ENCODE measurements at places on chromosomes 11 and 22.

DNA sequence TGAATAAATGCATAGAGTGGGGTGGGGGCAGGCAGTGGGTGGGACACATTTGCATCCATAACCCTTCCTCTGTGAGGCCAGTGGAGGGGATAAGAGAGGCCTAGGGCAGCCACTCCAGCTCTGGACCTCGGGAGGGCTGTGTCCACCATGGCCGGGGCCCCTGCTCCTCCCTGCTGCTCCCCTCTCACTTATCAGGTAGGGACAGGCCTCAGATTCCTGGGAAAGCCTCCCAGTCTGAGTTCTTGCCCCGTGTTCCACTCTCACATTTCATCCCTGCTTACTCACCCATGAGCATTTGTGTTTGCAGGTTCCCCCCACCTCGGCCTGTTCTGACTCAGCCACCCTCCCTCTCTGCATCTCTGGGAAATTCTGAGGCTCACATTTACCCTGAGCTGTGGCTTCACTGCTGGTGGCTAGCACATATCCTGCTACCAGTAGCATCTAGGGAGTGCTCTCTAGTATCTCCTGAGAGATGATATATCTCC lies 128.7 kb upstream of the TOP3B start:
- no peak for DNase-seq

DNA sequence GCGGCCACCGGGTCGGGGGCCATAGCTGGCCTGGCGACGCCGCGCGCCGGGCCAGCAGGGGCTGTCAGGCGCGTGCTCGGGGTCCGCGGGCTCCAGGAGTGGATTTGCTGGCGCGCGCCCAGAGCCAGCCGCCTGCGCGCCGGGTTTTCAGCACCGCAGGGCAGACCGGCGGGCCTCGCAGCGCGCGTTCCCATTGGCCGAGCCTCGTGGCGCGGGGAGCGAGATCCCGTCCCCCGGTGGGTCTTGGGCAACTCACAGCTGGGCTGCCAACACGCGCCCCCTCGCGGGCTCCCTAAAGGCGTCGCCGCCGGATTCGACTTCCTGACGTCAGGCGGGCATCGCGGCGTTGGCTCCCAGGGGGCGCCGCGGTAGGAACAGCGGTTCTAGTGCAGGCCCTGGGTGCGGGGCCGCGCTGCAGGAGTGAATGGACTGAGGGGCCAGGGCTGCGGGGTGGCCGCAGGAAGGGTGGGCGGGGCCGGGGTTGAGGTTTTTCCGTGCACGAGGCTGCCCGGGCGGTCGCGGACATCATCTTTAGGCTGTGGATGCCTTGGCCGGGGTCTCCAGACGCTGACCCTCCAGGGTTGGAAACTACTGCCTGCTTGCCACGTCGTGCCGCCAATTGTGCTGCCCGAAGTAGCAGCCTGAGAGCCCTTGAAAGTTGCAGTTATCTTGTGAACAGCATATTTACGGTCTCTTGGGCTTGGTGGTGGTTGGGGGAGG lies at the start of gene FADS1:
Gene FADS1, minus strand, starts transcription at position 268 of the 720 bp plus-strand sequence. Its CDS starts 74 bp downstream, at position 194.
- peak; percentile 66 for DNase-seq

GRCh38 chr11:85385547-85385946 lies 241.6 kb downstream of the DLG2 start:
- no peak for DNase-seq

GRCh38 chr11:121651257-121651605 lies 198.5 kb upstream of the SORL1-AS1 start:
- DNase-seq: no peak

- DNase-seq: no peak
Measured at GRCh38 chr11:86442420-86442819, 67.7 kb downstream of the CCDC81 start.

GRCh38 chr22:27531782-27532530 lies 269.6 kb downstream of the MN1 start:
- peak; percentile 8 for DNase-seq

- no peak for DNase-seq
Measured at GRCh38 chr11:291281-292210, 2.6 kb downstream of the PGGHG start.

- no peak for DNase-seq
Measured at GRCh38 chr11:114064216-114064615, 4.7 kb downstream of the ZBTB16 start.

DNA sequence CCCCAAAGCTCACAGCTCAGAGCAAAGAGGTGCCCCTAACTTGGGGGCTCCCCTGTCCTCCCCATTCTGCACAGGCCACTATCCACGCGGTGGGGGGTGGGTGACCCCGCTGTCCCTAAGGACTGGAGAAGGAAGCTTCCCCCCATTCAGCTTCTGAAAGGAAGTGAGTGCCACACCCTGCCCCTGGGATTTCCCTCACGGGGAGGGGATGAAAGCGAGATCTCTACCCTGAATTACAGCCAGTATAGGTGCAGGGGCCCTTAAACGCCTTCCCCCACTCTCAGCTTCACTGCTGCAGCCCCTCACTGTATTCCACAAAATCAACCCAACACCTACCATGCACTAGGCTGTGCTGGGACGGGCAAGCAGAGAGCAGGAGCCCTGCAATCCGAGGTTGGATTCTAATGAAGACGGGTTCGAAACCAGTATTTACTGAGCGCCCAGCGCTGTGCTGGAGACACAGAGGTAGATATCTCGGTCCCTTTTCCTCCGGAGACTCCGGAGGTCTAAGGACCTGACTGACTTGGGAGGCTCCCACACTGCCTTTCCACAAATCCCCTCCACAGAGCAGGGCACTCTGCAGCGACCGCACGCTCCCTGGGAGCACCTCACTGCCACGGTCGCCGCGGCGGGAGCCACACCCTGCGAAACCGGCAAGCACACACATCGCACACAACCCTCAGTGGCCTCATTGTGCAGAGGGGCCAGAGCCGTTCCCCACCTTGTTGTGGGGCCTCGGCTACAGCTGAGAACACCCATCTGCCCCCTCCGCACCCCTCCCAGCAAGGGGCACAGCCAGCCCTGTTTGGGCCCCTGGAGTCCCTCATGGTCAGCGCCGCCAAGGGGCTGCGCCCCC lies 1.8 kb downstream of the AHNAK start:
- DNase-seq: no peak

DNA sequence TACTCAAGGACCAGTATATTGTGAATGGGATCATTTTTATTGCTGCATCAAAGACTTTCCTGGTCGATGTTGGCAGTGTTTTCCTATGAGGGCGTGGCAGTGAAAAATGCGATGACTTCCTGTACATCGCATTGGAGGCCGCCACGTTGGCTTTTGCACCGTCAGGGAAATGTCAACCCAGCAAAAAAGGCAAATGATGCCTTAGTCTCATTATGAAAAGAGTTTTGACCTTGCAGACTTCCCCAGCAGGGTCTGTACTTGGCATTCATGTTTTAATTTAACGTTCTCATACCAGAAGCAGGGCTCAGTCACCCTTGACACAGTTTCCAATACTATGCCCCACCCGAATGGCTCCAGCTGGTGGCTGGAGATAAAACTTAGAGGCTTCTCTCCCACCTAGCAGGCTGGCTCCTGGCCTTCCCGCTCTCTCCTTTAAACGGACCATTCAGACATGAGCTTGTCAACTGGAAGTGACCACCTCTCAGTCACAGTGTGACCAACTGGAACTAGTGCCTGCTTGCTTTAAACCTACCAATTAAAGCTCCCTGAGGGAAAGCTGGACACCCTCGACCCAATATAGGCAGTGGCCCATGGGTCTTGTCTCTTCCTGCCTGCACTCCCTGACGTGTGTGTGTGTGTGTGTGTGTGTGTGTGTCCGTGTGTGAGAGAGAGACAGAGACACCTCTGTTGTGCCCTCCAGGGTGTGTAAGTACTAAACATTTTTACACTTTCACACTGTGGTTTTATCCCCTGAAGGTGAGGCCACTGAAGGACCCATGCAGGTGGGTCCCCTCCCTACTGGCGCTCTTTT lies 8.7 kb upstream of the GDPD5 start:
- no peak for DNase-seq

DNA sequence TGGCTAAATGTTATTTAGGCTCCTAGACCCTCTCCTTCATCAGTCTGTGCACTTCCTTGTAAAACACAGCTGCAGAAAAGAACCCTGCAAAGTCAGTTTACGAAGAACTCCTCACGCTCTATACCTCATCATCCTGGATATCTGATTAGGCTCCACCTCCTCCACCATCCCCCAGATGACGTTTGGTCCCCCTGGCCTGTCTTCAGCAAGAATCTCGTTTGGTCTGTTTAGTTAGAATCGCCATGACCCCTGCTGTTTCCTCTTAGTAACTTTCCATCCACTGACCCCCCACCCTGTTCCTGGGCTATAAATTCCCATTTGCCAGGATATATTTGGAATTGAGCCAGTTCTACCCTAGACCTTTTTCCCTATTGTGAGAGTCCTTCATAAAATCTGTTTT lies 214.1 kb downstream of the OPCML start:
- no peak for DNase-seq

- DNase-seq: no peak
Measured at GRCh38 chr11:70717936-70718595, 319.7 kb downstream of the CTTN start.

GRCh38 chr11:48270621-48271020 lies 7.0 kb downstream of the OR4X1 start:
- no peak for DNase-seq

DNA sequence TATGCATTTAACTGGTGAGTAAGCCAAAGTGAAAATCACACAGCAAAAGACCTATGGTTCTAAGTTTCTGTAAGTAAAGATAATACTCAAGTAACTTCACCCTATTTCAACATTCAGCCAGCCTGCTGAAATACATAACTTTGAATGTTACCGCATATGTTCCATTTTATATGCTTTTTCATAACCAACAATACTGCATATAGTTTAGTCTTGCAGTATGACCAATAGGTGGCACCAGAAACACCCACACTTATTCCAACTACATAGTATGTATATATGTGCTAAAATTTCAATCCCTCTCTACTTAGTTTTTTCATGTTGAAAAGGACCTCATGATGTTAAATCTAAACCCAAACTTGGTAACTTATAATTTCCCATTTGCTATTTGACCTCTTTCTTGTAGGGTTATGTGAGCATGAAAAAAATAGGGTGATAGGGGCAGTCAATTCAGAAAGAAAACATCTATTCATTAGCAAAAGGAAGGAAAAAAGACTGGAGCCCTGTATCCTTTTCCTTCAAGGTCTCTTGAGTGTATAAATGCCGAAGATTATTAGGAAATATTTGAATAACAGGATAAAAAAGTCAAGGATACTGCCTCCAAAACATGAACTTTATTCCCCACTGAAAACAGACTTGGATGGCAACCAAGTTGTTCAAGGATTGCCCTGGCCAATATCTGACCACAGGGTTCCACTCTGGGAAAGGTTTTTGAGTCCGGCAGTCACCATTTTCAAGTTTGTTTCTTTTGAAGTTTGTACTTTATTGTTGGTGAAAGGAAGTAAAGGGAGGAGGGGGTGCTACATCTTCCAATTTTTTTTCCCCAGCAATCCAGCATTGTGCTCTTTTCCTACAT lies 23.8 kb upstream of the FZD4 start:
- DNase-seq: no peak

DNA sequence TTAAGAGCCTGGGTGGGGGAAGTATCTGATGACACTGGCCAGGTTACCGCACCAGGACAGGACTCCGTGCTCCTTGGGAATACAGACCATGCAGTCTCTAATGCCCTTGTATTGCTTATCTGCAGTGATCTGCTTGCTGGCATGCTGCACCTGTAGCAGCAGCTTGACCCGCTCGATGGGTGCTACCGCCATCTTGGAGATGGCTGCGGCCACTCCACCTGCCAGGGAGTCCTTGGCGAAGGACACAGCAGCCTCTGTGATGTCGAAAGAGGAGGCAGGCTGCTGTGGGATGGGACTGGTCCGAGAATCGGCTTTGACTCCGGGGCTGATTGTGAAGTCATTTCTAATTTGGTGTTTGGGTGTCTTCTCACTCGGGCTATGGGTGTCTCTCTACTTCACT lies 3.1 kb downstream of the WBP2NL start:
- no peak for DNase-seq

GRCh38 chr11:74464746-74465145 lies 2.6 kb downstream of the KCNE3 start:
- DNase-seq: no peak

GRCh38 chr11:8017071-8017470 lies 29.9 kb downstream of the EIF3F start:
- no peak for DNase-seq

Data from AG09309 (cell line).